ENCODE measurements at places on chromosomes 2 and 18. TPM values are rescaled to one million over a fixed set of nuclear protein-coding genes. Genes with fewer than 3 reads are reported as not detected.

GRCh38 chr2:75224636-75225094, 25.3 kb upstream of the TACR1 start:
- DNase-seq: peak; percentile 29

DNA sequence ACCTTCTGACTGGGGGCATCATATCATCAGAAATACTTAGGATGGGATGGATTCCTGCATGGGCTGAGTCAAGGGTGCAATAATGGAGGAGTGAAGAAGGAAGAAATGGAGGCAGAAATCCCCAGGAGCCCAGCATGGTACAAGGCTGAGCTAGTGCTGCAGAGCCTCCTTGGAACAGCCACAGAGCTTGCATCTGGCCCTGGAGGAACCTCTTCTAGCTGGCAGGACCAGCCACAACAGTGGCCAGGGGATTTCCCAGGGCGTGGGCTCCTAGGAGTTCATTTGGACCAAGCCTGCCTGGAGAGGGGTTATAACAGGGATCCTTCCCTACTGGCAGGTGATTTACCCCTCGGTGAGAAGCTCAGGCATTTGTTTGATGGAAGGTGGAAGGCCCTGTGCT, 4.7 kb upstream of the IL37 start:
- no peak for DNase-seq

Gene MC2R
- not detected for total RNA-seq

Gene ASB18
- not detected for total RNA-seq

- no peak for DNase-seq
Measured at GRCh38 chr2:236157366-236157765, 10.8 kb downstream of the GBX2 start.

- no peak for DNase-seq
Measured at GRCh38 chr2:102297891-102298290, 13.5 kb upstream of the IL1RL1 start.

DNA sequence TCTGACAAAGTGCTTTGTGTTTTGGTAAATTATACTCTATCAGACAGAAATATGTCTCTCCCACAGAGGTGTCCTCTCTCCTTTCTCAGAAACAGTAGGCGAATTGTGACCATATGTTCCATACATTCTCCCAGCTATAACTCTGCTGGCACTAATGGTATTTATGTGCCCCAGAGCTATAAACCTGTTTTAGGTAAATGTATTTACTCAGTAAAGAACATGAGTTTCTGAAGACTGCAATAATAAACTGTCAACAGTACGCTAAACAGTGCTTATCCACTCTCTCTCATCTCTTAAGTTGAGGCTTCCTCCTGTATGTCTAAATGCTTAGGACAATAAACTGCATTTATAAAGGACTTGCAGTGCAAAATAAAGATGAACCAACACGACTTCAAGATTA, 58.5 kb downstream of the ITGA4 start:
- no peak for DNase-seq

- DNase-seq: no peak
Measured at GRCh38 chr18:65547046-65547445, 203.8 kb upstream of the CDH7 start.
